Naive thymus-derived CD4-positive, alpha-beta T cell (primary cell): ENCODE measurements at places on chromosomes 3 and 15. TPM values are rescaled to one million over a fixed set of nuclear protein-coding genes. Genes with fewer than 3 reads are reported as not detected.

Gene CHST14
- total RNA-seq: 10.8 TPM

Gene ZNF660
- 1.7 TPM for total RNA-seq

Gene CPLX3
- total RNA-seq: not detected

Gene STRA6
- total RNA-seq: not detected

GRCh38 chr3:120854908-120855526 lies 53.0 kb upstream of the STXBP5L start:
- no peak overlapping the region for H3K27ac ChIP-seq
- DNase-seq: no peak
- H3K4me1 ChIP-seq: no peaks in the 10 kb centered on the region
- no peak overlapping the region for H3K4me3 ChIP-seq
- H3K36me3 ChIP-seq: no peaks in the 10 kb centered on the region
- no peaks in the 10 kb centered on the region for H3K27me3 ChIP-seq

- no peaks in the 10 kb centered on the region for H3K36me3 ChIP-seq
- no peak overlapping the region for H3K4me3 ChIP-seq
- H3K4me1 ChIP-seq: no peaks in the 10 kb centered on the region
- H3K27me3 ChIP-seq: no peaks in the 10 kb centered on the region
- no peak for DNase-seq
Measured at GRCh38 chr3:63328365-63328764, 50.3 kb downstream of the SYNPR start.

DNA sequence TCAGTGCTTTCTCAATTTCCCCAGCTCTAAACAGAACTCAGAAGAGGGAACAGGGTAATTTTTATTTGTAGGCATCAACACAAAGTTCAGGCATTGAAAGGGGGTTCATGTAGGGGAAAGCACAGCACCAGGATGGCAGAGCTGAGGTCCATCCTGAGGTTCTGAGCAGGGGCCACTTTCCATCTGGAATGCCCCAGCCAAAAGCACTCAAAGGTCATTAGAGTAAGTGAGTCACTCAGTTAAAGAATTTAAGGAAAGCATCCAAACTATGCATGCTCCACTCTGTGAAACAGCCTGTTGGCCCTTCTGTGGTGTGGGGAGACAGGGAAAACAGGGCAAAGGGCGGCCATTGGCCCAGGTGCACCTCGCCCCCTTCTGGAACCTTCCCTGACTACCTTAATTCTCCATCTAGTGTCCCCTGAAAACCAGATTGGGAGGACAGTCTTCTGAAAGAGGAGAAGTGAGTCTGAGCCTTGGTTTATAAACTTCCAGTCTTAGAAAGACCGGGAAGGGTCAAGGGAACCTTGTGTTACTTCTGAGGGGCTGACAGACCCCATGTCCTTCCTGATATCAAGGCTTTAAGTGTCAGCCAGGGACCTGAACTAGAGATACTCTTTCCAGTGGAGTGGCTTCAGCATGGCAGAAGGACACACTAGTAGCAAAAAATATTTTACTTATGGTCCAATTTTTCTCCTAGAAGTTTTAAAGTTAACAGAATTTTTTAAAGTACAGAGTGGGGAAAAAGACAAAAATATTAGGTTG lies 133.3 kb downstream of the MYLK start:
- H3K27ac ChIP-seq: no peak overlapping the region
- H3K4me3 ChIP-seq: no peak overlapping the region
- no peaks in the 10 kb centered on the region for H3K36me3 ChIP-seq
- no peak for DNase-seq
- H3K27me3 ChIP-seq: no peaks in the 10 kb centered on the region
- H3K4me1 ChIP-seq: no peaks in the 10 kb centered on the region
